ENCODE measurements at places on chromosomes 3 and 15. TPM values are rescaled to one million over a fixed set of nuclear protein-coding genes. Genes with fewer than 3 reads are reported as not detected.
A peak's percentile ranks its signal among the peaks of the same experiment; 100 is the strongest.

The MGLL gene
- polyA plus RNA-seq = 25.4 TPM

The TMEM40 gene
- polyA plus RNA-seq = 1.1 TPM

- DNase-seq = peak; percentile 52
These were observed 401.8 kb downstream of the SHQ1 start for GRCh38 chr3:72446218-72447058.

DNA sequence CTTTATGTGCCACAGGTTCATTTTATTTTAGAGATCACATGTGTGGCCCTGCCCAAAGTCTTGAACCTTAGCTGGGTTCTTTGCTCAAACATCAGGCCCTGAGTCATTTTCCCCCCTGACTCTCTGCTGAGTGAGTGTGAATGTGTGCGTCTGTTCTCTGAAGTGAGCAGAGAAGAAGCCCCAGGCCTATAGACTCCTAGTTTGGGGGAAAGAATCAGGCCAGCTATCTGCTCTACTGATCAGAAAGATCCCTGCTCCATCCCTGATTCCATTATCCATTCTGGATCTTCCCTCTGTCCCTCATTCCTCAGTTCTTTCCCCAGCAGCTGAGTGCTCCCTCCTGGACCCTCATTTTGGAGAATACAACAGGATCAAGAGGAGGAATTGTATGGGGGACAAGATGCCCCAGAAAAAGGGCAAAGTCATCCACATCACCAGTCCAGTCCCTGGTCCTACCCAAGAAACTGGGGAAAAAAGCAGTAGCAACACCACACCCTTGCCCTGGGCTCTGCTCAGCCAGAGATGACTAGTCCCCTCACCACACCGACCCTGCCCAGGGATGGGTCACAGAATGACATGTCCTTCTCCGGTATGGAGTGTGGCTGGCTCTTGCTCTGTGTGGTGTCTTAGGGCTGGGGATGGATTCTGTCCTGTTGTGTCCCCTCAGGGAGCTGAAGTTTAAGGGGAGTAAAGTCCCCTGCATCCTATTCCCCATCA is 3.2 kb downstream of the DUOX1 start:
- no peak for DNase-seq

The FANCD2OS gene
- polyA plus RNA-seq = 1.2 TPM

DNA sequence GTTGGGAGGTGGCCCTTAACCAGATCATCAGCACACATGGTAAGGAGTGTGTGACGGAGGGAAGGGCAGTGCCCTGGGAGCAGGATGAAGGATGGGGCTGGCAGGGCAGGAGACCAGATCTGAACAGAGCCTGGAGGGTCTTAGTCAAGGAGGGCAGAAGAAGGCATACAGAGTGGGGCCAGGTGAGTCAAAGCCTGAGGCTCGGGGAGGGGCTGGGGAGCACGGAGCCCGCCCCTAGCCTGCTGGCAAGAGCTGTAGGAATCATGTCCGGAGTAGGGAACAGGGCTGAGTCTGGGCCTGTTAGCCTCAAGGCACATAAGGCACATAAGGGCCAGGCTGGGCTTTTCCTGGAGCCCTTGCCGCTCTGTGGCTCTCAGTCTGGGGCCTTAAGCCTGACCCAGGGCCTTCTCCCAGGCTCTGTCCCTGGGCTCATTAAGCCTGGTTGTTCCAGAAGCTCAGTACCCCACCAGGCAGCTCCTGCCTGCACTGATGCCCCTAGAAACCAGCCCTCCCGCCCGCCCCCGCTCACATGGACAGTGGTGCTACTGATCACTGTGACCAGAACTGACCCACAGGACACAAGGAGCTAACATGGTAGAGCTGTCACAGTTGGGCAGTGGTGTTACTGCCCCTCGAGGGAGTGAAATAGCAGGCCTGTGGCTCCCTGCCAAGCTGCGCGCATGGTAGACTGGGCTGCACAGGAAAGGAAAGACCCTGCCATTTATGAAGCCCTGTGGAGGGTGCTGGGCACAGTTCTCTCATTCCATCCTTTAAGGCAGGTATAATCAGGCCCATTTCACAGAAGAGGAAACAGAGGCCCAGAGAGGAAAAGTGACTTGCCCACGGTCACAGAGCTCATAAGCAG is 14.6 kb downstream of the ISG20 start:
- no peak for DNase-seq

The RPL32 gene
- 2,104 TPM for polyA plus RNA-seq

DNA sequence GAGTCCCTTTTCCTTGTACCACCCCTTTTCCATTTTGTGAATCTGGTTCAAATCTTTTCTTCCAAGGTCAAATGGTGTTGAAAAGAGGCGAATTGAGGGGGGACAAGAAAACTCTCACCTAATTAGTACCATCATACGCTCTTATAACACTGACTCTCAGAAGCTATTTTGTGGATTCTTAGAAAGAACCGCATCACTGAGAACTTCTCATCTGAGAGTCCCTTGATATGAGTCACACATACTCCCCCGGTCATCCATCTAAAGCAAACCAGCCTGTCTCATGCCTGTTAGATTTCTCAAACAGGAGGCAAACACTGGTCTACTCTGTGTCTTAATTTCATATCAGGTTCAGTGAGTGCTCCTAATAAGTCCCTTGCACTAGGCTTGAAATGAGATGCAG is 76.5 kb upstream of the SPRED1 start:
- no peak for DNase-seq

The PRTG gene
- polyA plus RNA-seq = 11.0 TPM

The CCR9 gene
- polyA plus RNA-seq = not detected

DNA sequence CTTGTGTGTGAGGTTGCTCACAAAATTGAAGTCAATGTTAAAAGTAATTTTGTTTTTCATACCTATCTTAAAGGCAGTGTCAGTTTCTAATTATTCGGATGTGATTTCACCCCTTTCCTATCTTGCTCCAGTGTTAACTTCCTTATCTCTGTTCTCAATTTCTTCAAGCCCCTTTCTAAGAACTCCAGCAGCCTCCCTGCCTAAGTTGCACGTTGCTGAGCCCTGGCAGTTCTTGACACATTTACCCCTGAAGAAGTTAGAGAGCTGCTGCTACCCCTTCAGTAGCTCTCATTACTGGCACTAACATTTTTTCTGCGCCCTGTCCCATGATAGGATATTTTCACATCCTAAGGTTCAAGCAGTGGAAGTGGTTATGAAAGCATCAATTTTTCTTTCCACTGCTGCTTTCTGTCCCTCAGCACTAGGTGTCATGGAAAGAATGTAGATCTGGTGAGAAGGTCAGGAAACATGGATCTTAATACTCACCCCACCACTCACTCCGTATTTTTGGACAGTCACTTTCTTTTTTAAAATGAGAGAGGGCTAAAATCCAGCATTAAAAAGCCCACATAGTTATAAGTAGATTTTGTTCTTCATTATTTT is 62.9 kb downstream of the OPA1 start:
- no peak for DNase-seq

DNA sequence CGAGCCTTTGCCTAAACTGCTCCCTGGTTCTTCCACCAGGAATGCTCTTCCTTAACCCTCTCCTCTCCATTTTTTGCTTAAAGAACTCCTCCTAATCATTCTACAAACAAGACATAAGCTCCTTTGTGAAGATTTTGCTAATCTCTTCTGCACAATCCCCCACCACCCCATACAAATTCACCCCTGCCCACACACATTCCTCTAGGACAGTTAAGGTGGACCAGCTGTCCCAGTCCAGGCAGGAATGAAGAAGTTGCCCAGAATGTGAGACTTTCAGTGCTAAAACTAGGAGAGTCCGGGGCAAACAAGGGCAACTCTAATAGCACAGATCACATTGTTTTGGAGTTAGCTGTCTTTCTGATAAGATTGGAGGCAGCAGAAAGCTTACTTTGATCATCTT is 13.9 kb upstream of the FAM174B start:
- no peak for DNase-seq

- DNase-seq = no peak
These were observed 208.9 kb downstream of the CHST2 start for GRCh38 chr3:143328451-143328850.

- DNase-seq = peak; percentile 44
These were observed 62.2 kb upstream of the MCF2L2 start for GRCh38 chr3:183490653-183491052.

The DUSP7 gene
- 16.7 TPM for polyA plus RNA-seq

DNA sequence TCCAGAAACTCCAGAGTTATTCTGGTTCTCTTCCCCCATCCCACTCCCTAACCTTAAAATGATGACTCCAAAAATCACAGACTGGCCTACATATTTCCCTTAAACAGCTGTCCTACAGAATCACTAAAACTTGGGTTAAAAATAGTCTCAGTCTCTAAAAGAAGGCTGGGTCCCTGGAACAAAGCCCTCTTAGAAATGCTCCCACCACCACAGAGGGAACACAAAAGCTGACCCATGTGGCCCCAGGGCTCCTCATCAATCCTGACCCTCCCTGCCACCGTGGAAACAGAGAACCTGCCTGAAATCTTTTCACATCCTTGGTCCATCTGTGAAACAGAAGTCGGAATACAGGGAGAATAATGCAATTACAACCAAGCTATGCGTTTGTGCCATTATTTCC is 55.7 kb upstream of the DCLK3 start:
- DNase-seq = no peak

- DNase-seq = no peak
These were observed 21.6 kb upstream of the SLC6A20 start for GRCh38 chr3:45817831-45818522.

DNA sequence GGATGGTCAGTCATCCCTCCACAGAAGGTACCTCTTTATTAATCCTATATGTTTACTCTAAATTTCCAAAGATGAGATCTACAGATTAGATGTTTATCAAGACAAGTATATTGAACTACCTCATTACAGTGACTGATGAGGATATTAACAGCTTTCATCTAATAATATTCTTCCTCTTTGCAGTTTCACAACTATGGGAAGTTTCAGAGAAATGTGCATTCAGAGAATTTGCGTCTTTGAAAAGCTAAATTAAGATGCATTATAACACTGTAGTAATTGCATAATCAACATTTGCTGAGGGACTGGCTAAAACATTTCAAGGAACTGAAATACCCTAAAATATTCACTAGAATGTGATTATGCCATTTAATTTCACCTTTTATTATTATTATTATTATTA is 46.7 kb downstream of the MCF2L2 start:
- no peak for DNase-seq

The MASP1 gene
- polyA plus RNA-seq = 6.8 TPM

- no peak for DNase-seq
These were observed 15.7 kb upstream of the KIF23 start for GRCh38 chr15:69398491-69398891.

DNA sequence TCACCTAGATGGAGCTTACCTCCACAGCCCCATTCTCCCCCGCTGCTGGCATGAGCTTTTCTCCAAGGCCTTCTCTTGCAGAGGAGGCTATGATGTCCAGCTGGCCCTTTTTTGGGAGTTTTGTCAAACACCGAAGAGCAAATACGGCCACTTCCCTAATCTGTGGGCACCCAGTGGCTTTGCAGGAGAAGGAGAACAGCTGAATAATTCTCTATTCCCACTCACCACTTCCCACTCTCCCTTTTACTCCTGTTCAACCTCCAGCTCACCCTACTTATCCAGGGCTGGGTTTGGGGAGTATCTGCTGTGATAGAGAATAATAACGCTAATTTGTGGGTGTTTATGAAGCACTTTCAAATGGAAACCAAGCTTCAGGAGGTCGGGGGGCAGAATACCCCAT is 93.0 kb downstream of the AAGAB start:
- DNase-seq = no peak

DNA sequence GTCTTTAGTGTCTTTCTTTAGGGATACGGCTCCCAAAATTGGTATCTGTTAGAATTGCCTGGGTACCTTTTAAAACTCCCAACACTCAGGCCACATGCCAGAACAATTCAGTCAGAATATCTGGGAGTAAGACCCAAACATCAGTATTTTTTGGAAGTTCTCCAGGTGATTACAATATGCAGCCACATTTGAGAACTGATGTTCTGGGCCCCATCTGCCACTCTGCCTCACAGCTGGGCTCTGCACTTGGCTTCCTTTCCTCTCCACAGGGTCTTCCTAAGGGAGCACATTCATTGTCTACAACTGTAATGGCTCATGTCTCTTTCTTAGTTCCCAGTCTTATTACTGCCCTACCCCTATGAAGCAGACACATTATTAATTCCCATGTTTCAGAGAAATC is 394.5 kb downstream of the MFSD1 start:
- DNase-seq = no peak

The CD86 gene
- polyA plus RNA-seq = 1.8 TPM

The GOLGA8S gene
- polyA plus RNA-seq = 1.1 TPM

The CPB1 gene
- 0.60 TPM for polyA plus RNA-seq

The BNC1 gene
- 0.29 TPM for polyA plus RNA-seq

The APOD gene
- polyA plus RNA-seq = 4.3 TPM

- DNase-seq = no peak
These were observed 8.4 kb downstream of the CD200 start for GRCh38 chr3:112341386-112341785.

DNA sequence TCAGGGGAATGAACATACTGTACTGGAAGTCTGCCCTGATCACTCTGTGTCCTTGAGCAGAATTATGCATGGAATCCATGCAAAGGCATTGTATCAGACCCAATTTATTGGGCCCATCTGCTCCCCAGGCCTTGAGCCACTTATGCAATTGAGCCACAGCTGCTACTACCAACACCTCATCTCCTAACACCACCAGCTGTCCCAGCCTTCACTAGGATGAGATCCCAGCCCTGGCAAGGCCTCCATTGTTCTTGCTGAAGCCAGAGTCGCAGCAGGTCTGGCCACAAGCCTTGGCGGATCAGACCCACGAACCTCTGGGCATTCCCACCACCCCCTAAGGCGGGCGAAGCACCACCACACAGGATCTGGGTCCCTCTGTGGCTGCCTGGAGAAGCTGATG is 9.2 kb upstream of the NME9 start:
- no peak for DNase-seq

GRCh38 chr3:12430086-12430485 is 54.2 kb upstream of the TSEN2 start:
- no peak for DNase-seq

The SNUPN gene
- polyA plus RNA-seq = 28.4 TPM

Measured in right renal pelvis (tissue), 4 donors.